ENCODE measurements at places on chromosomes 3 and 15. TPM values are rescaled to one million over a fixed set of nuclear protein-coding genes. Genes with fewer than 3 reads are reported as not detected.

The CASR gene
- 1.2 TPM for total RNA-seq

DNA sequence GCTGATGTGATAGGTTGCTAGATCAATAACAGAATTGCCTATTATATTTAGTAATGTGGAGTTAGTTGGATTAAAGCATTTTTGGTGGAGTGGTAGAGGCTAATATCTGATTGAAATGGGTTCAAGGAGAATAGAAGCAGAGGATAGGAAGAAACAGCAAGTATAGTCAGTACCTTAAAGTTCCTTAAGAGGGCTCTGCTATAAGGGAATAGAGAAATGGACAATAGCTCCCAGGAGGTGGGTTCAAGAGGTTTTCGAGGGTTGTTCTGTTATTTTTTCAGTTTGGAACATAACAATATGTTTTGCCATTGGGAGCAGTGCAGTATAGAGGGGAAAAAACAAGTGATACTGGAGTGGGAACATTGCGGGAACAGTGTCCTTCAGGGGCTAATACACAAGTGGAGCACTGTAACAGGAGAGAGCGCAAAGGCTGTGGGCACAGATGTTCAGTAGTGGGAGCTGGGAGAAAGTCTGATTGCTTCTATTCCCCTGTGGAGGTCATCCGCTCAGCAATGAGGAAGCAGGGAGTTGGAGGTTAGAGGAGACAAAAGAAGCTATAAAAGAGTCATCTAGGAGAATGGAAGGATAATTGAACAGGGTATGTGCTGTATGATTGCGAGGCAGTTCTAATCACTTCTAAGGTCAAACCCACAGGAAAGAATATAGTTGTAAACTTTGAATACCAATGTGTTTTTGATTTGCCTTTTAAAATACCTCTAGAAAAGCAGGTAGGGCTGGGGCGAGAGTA lies 3.3 kb downstream of the MRPS11 start:
- no peak overlapping the region for H3K27ac ChIP-seq
- peaks cover 6% of the 10 kb centered on the region for H3K36me3 ChIP-seq
- H3K4me3 ChIP-seq, result no peak overlapping the region
- no peak for DNase-seq
- no peaks in the 10 kb centered on the region for H3K4me1 ChIP-seq

DNA sequence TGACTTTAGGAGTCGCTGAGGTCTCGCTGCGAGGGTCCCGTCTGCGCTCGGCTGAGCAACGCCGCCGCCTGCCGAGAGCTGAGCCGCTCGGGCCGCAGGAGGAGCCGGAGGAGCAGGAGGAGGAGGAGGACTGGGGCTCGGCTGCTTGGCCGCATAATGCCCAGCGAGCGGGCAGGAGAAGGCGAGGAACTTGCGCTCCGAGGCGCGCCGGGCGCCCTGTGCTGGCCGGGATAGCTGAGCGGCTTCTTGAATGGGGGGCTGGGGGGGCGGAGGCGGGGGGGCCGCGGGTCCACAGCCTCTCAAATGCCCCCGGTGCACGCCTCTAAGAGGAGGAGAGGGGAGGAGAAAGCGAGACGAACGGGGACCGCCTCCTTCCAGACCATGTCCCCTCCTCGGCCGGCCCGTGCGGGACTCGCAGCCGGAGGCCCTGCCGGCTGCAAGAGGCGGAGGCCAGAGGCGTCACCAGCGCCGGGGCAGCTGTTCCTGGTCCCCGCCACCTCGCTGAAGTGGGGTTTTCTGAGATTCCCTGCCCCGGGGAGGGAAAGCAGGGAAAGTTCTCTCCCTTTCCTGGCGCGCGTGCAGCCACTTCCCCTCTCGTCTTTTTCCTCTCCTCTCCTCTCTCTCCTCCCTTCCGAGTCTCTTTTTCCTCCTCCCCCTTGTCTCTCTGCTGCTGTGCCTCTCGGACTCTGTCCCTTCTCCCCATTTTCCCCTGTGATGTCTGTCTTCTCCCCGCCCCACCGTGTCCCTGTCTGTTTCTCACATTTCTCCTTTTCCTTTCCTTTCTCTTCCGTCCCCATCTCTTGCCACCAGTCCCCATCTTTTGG lies at the start of gene ADAMTS9:
Gene ADAMTS9, minus strand, starts transcription at position 220 of the 824 bp plus-strand sequence. CDS start 343 bp downstream, outside the sequence.
- H3K36me3 ChIP-seq, result no peaks in the 10 kb centered on the region
- no peaks in the 10 kb centered on the region for H3K27me3 ChIP-seq
- no peaks in the 10 kb centered on the region for H3K4me1 ChIP-seq
- peak within 1 kb of the TSS; percentile 48 for H3K4me3 ChIP-seq
- peak; percentile 86 for DNase-seq

GRCh38 chr15:66212563-66212921 lies 41.0 kb downstream of the MEGF11 start:
- DNase-seq, result peak; percentile 57
- H3K27ac ChIP-seq, result no peak overlapping the region
- H3K36me3 ChIP-seq, result no peaks in the 10 kb centered on the region
